Ovary (tissue), 10 donors: ENCODE measurements at places on chromosomes 7 and 10. TPM values are rescaled to one million over a fixed set of nuclear protein-coding genes. Genes with fewer than 3 reads are reported as not detected.

DNA sequence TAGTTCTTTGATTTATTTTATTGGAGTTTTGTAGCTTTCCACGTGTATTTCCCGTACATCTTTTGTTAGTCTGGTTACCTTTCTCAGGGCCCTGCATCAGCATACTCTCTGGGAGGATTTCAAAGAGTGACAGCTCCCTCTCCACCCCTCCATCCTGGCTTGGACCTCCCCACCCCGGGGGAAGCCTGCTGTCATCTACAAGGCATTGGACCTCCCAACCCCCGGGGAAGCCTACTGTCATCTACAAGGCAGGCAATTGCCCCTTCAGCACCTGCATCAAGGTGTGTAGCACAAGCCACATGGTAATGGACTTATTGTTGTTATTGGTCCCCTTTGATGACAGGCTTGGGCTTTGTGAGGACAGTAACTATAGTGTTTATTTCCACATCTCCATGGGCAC lies 390.1 kb downstream of the TCERG1L start:
- DNase-seq: no peak

- DNase-seq: no peak
Observed at GRCh38 chr10:57675125-57675524, 592.6 kb downstream of the IPMK start.

OR6V1 gene
- total RNA-seq: not detected

AKR1E2 gene
- 4.3 TPM for total RNA-seq

DNA sequence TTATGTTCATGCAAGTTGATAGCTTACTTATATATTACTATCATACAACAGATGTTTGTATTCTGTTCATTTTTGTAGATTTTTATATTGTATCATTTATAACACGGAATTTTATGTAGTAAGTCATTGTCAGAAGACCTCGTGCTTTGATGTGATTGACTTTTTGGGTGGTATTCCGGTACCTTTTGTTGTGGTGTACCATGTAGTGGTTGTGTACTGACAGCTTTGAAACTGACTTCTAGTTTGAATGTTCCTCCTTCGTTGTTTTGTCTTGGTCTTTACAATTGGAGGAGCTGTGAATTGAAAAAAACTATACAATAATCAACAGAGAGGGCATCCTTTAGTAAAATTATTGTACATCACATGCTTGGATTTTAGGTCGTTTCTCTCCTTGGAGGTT lies 61.5 kb downstream of the WAC start:
- no peak for DNase-seq

- no peak for DNase-seq
Observed at GRCh38 chr7:21314954-21315353, 112.9 kb upstream of the SP4 start.

DNA sequence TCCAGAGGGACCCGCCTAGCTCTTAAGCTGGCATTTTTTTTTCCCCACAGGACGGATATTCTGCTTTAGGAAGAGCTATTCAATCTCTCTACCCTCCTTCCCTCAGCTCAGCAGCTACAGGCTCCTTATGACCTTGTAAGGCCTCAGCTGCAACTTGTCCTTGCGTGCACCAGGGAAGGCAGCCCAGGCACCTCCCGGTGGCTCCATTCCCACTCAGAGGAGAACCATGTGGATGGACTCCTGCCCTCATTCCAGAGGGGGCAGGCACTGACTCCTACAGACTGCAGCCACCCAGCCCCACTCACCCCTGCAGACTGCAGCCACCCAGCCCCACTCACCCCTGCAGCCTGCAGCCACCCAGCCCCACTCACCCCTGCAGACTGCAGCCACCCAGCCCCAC lies 73.7 kb downstream of the ITIH5 start:
- DNase-seq: peak; percentile 47

- no peak for DNase-seq
Observed at GRCh38 chr7:23043441-23043840, 29.5 kb upstream of the HYCC1 start.

DNA sequence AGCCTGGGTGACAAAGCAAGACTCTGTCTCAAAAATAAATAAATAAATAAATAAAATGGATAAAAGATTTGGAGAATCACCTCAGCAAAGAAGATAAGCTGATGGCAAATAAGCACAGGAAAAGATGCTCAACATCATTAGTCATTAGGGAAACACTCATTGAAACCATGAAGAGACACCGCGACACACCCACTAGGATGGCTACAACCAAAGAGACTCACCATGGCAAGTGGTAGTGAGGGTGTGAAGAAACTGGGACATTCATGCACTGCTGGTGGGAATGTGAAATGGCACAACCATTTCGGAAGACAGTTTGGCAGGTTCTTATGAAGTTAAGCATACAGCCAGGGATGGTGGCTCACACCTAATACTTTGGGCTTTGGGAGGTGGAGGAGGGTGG lies 37.8 kb upstream of the FXYD4 start:
- DNase-seq: no peak

CAV1 gene
- 153 TPM for total RNA-seq

GRCh38 chr10:81248886-81249285 lies 626.1 kb upstream of the NRG3 start:
- no peak for DNase-seq

GRCh38 chr7:121355574-121355973 lies 26.8 kb downstream of the WNT16 start:
- no peak for DNase-seq

- no peak for DNase-seq
Observed at GRCh38 chr10:29056729-29057128, 232.1 kb upstream of the LYZL1 start.

DNA sequence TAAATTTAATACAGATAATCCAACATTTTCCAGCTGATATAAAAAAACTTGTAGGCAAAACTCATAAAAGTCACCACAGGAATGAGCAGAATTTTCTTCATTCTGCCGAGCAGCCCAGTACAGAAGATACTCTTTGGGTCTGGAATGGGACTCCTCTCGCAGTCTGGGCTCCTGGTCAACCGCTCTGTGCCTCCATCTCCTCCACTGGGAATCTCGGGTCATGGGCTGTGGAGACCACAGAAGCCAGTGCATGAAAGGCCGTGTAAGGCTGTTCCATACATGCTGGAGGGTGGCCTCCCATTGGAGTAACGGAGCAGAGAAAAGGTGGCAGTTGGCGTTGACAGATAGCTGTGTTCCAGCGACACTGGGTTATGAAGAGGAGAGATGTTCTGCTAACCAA lies 616.4 kb upstream of the MGMT start:
- no peak for DNase-seq

DNA sequence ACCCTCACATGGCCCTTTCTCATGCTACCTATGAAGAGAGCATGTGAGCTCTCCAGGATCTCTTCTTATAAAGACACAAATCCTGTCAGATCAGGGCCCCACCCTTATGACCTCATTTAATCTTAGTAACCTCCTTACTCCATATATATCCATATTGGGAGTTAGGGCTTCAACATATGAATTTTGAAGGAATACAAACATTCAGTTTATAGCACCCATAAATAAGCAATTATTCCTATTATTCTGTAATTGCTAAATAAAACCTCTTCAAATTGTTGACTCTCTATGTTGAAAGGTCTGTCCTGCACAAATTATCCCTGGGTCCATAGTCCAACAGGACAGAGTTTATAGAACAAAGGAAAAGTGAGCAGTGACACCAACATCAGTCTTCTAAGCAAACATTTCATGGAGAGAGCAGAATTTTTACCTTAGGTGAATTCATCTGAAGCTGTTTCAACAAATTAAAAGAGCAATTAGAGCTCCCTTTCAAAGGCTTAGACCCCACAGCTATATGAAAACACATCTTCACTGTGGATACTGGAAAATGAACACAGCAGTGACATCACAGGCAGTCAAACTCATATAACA lies 12.2 kb downstream of the DOCK4 start:
- DNase-seq: no peak

GRB10 gene
- total RNA-seq: 27.8 TPM

- no peak for DNase-seq
Observed at GRCh38 chr10:18760836-18761235, 101.6 kb downstream of the ARL5B start.

DNAJC12 gene
- total RNA-seq: 8.3 TPM

DNA sequence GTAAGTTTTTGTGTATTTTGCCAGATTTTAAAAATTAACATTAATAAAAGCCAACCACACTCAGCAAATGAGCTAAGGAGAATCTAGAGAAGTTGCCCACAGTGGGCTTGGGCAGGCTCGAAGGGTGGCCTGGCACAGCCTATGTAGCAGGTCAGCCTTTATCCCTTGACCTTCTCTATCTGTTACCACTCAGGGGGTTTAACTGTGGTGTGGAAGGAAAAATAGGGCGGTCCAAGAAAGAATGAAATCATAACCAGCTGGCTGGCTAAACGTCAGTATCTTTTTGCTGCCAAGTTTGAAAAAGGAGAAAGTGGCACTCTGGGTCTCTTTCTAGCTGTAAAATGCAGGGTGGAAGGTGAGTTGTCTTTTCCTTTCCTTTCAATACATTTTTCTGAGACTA lies 130.3 kb upstream of the ASAH2 start:
- DNase-seq: no peak

DNA sequence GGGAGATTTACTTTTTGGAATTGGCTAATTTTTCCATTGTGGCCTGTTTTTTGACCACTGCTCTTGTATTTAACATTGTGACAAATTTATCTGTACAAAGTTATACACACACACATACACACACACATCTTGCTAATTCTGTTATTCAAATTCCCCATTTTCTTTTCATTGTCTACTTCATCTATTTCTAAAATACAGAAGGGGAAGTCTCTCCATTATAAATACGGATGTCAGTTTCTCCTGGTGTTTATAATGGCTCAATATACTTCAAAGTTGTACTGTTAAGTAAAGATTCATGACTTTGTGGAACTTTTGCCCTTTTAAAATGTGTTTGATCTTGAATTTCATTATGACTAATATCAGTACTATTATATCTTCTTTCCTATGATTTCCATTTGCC lies 81.0 kb downstream of the CNOT4 start:
- DNase-seq: no peak

- DNase-seq: no peak
Observed at GRCh38 chr10:16809074-16809718, 8.0 kb downstream of the RSU1 start.

- DNase-seq: no peak
Observed at GRCh38 chr7:47954231-47954911, 6.1 kb upstream of the PKD1L1 start.

- DNase-seq: no peak
Observed at GRCh38 chr7:49564379-49564714, 209.1 kb upstream of the VWC2 start.

- no peak for DNase-seq
Observed at GRCh38 chr7:158657189-158657746, 47.3 kb downstream of the NCAPG2 start.
